ENCODE measurements at places on chromosomes 5 and 9.

DNA sequence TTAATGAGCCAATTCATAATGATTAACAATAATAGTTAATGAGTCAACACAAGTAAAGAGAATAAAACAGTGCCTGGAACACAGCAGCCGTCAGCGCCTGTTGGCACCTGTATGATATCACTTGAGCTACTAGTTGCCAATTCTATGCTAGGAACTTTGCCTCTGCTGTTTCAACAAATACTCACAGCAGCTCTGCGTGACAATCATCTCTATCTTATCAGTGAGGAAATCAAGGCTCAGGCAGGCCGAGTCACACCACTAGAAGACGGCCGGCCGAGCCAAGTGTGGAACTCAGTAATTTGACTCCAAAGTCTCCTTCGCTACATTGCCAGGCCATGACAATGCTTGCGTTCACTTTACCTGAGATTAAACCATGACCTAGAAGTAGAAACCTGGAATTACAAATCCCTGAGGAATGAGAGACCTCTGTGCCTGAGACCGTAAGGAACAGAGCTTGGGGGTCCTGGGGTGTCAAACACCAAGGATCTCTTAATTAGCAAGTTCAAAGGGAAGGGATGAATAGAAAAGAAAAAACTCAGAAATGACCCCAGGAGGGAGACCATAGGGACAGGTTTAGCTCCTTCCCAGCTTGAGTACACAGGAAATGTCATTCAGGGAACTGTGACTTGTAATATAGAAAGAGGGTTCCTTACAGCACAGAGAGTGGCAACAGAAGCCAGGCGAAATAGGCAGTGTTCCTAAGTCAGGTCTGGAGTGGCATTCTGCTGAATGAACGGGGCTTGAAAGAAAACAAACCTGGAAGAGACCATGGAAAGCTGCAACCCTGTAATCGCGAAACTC is 109.1 kb downstream of the SUSD1 start:
- DNase-seq = no peak

- no peak for DNase-seq
Measured at GRCh38 chr5:161382685-161383084, 163.8 kb downstream of the GABRB2 start.

- peak; percentile 90 for DNase-seq
Measured at GRCh38 chr9:82152181-82152580, 163.6 kb downstream of the SPATA31D1 start.

DNA sequence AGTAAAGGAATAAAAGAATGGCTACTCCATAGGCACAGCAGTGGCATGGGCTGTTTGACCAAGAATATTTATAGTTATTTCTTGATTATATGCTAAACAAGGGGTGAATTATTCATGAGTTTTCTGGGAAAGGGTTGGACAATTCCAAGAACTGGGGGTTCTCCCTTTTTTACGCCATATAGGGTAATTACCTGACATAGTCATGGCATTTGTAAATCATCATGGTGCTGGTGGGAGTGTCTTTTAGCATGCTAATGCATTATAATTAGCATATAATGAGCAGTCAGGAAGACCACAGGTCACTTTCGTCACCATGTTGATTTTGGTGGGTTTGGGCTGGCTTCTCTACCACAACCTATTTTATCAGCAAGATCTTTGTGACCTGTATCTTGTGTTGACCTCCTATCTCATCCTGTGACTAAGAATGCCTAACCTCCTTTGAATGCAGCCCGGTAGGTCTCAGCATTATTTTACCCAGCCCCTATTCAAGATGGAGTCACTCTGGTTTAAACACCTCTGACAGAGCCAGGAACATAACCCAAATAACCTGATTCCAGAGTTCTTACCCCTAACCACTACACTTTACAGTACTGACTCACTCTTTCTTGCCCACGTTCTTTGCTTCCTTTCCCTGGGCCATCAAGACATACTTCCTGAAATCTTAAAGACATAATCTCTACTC is 25.0 kb upstream of the MRPS30 start:
- DNase-seq = no peak

DNA sequence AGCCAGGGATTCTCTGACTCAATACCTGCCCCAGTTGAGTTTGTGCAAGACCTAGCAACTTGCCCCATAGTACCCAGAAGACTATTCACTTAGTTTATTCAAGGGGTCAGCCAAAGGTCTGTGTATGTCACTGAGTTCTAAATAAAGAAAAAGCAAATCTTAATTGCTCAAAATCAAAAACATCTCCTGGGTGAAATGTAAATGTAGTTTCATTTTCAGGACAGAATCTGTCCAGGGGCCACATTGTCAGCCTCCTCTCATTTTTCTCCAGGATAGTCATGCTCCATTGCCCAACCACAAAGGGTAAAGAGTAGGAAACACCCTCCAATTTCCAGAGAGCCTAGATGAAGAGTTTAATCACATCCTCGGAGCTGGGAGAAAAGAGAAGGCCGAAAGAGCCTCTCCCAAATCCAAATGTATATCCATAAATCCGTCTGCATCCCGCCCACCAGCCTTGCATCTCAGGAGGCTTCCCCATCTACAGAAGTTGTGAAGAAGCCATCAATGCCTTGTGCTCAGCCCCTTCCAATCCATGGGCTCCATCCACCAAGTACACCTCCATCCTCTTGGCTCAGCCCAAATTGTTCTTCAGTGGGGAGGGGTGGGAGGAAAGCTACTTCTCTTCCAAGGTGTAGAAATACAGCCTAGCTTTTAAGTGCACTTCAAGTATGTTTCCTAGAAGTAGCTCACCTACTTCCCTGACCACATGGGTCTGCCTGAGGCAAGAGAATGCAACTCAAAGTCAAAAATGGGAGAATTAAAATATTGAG is 26.9 kb downstream of the ADAM19 start:
- DNase-seq = no peak

GRCh38 chr5:1783216-1783554 is 16.5 kb downstream of the MRPL36 start:
- no peak for DNase-seq

All from non-pigmented ciliary epithelial cell (primary cell).